Ecto neural progenitor cell (in vitro differentiated cells): ENCODE measurements at places on chromosomes 1 and 21.

DNA sequence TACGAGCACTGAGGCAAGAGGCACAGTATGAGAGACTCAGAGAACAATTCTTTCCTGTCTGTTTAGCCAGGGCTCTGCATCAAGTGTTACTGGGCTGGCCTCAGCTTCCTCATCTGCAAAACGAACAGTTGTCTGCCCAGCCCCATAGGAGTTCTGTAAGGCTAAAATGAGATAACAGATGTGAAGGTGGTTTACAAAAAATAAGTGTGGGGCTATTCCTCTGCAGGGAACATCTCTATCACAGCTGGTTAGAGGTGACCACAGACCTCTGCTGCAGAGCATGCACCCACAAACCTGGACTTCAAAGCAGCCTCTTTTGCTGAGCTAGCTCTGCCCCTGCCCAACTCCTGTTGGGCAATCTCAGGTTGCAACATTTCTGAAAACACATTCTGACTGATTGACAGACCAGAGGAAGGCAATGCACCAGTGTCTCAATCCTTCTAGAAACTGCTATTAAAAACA lies 10.5 kb upstream of the OLIG1 start:
- no peak for DNase-seq

GRCh38 chr1:30412241-30413110 lies 310.9 kb downstream of the MATN1 start:
- peak; percentile 36 for DNase-seq

- DNase-seq: no peak
Measured at GRCh38 chr1:47751996-47752451, 245.2 kb downstream of the TRABD2B start.

DNA sequence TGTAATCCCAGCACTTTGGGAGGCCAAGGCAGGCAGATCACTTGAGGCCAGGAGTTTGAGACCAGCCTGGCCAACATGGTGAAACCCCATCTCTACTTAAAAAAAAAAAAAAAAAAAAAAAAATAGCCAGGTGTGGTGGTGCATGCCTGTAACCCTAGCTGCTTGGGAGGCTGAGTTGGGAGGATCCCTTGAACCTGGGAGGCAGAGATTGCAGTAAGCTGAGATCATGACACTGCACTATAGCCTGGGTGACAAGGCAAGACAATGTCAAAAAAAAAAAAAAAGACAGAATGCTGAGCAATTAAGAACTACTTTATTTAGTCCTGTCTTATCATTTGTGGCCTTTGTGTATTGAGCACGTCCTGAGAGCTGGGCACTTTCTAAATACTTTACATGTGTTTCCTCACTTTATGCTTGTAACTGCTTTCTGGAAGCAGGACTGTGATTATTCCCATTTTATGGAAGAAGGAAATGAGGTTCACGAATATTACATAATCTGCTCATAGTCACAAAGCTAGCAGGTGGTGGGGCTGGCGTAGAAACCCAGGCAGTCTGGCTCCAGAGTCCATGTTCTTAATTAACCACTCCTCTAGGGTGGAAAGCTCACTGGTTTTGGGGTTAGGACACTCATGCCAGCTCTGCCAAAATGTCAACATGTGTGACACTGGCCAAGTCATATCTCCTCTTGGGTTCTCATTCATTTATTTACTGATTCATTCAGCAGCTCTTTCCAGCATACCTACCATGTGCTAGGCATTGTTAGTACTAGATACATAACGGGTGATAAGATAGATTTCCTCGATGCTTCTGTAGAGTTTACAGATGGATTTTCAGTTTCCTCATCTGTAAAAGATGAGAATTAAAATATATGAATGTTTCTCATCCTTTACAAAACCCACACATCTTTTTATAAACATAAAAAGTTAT lies 57.7 kb downstream of the DDR2 start:
- DNase-seq: no peak

DNA sequence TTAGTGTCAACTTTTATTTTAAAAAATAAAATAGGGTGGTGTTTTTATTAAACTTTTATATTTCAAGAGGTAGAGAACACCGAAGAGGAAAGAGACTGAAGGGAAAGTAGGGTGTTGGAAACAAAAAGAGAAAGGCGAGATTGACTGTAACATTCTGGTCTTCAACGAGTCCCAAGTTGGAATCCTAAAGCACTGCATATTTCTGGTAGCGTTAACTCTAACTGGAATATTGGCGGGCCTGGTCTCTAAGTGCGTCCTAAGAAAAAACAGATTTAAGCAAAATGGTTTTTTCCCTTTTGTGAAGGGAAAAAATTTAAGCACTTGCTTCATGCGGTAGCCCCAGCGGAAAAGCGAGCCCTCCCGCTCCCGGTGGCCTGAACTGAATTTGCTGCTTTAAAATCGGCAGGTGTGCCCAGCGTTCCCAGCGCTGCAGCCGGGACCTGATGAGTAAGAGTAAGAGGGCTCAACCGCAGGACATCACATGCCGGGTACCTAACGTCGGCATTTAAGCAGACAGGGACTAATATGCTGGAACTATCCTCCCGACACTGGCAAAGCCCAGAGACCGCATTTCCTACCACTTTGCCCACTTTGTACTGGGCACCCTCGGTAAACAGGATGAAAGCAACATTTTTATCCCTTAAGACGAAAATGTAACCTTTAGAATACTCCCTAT lies 30.5 kb upstream of the NFIA start:
- DNase-seq: no peak

DNA sequence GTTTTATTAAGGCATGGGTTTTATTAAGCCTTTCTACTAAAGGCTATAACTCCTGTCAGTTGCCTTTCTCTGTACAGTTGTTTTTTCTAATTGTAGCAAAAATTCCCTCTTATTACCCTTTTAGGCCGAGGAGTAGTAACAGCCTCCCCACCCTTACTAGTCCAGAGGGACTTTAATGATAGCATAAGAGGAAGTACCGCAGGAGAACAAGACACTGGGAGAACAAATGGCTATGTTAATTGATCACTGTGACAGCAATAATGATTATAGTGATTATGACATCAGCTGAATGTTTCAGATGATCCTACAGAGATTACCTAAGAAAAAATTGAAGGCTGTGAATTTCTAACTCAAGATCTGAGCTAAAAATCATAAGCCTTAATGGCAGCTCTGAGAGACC lies 383.0 kb upstream of the PTBP2 start:
- DNase-seq: no peak
